ENCODE measurements at places on chromosomes 16 and 17. TPM values are rescaled to one million over a fixed set of nuclear protein-coding genes. Genes with fewer than 3 reads are reported as not detected.

Gene FAM20A
- total RNA-seq: 0.16 TPM

Gene MEAK7
- 7.8 TPM for total RNA-seq

Gene KCNG4
- total RNA-seq: 0.05 TPM

DNA sequence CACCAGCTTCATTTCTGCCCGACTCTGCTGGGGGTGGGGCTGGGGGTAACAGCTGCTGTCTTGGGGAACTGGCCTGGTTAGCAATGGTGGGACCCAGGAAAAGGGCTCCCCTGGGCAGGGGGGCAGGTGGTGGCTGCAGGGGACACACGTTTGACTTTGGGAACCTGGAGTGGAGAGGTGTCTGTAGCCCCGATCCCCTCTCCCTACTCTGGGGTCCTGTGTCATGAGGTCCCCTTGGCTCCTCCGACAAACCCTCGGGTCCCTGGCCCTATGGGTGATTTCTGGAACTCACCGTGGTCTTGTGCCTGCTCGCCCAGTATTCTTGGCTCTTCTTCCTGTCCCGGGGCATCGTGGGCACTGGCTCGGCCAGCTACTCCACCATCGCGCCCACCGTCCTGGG lies 12.0 kb downstream of the SPNS3 start:
- DNase-seq: no peak

GRCh38 chr17:633641-634101 lies 81.0 kb downstream of the VPS53 start:
- no peak for DNase-seq

DNA sequence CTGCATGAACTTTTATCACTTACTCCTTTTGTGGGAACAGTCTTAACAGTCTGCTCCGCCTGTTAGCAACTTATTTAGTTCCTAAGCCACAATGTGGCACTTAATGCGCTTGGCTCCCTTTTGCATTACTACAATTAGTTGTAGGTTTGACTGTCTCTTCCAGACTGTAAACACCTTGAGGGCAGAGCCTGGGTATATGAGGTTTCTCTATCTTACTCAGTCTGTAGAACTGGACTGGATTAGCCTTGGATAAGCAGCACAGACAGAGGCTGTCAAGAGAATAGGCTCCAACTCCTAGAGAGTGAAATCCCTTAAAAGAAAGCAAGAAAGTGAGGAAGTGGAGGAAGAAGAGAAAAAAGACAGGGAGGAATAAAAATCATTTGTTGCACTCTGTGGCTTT lies 268.3 kb upstream of the MAF start:
- no peak for DNase-seq

- no peak for DNase-seq
Observed at GRCh38 chr16:82753821-82754220, 127.1 kb downstream of the CDH13 start.

DNA sequence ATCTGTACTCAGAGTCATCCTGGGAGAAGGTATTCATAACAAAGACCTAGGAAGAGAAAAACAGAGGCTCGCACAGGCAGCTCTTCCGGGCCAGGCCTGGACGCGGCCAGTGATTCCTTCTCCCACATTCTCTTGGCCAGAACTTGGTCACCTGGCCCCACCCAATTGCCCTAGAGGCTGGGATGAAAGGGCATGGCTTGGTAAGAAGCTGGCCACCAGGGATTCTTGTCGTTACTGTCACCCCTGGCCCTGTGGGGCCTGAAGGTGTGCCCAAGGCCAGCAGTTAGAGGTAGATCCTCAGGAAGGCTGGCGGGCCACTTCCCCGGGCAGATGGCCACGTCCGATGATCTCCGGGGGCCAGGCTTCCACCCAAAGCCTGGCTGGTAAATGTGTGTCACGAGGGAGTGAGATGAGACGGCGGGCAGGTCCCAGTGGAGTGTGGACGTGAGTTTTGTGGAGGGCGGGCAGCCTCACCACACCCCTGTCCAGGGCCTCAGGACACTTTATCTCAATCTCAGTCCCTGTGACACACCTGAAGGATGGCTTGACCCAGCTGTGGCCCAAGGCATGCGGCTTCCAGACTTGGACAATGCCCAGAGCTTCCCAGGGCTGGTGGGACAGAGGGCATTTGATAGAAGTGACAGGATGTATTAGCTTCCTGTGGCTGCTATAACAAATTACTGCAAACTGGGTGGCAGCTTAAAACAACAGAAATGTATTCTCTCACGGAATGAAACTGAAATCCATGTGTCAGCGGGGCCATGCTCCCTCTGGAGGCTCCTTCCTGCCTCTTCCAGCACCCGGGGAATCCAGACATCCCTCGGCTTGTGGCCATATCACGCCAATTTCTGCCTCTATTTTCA lies 66.3 kb upstream of the GSE1 start:
- no peak for DNase-seq

Data from myocyte (in vitro differentiated cells).